ENCODE measurements at places on chromosomes 7 and 10. TPM values are rescaled to one million over a fixed set of nuclear protein-coding genes. Genes with fewer than 3 reads are reported as not detected.

PAPOLB gene
- not detected for total RNA-seq

DNA sequence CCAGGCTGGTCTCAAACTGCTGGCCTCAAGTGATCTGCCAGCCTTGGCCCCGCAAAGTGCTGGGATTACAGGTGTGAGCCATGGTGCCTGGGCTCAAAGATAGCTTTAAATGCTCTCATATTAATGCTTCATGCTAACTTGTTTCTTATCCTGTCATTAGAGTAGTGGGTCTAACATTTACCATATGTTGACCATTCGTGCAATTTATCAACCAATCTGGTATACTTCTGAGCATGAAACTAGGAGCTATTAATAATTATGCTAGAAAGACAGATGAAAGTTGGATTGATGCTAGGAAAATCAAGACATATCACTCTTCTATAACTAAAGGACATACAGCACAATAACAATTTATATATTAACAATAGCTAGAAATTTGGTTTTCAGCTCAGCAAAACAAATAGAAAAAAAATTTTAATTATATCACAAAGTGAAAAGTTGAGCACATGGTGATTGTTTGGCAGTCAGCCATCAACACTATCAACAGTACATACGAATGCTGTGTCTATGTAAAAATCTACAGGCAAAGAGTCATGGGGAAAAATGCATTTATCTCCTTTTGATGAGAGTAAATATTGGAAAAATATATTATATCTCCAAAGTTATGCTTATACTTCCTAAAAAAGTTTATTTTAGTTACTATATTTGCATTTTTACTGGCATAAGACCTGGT, 112.1 kb upstream of the ABCB5 start:
- H3K4me3 ChIP-seq, result no peak overlapping the region
- no peaks in the 10 kb centered on the region for H3K36me3 ChIP-seq
- H3K27me3 ChIP-seq, result no peaks in the 10 kb centered on the region
- H3K4me1 ChIP-seq, result no peaks in the 10 kb centered on the region
- DNase-seq, result no peak
- no peak overlapping the region for H3K27ac ChIP-seq

DNA sequence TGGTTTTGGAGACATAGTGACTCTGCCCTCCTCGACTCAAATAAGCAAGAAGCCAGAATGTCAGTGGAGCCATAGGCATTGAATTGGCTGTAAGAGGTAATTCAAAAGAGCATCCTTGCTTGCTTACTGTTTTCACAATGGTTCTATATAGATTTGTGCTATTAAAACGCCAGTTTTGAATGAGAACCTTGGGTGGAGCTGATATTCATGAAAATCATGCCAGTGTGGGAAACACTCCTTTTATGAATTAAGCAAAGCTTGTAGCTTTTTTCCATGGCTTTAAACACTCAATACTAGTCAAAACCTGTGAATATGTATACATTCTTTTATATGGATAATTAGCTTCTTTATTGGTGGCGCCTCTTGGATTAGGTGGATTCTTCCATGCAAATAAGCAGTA, 252.5 kb downstream of the SLC25A13 start:
- H3K36me3 ChIP-seq, result peaks cover 4% of the 10 kb centered on the region
- no peak overlapping the region for H3K27ac ChIP-seq
- peaks cover 68% of the 10 kb centered on the region for H3K27me3 ChIP-seq
- H3K4me1 ChIP-seq, result peaks cover 2% of the 10 kb centered on the region
- H3K4me3 ChIP-seq, result no peak overlapping the region
- DNase-seq, result no peak

GRCh38 chr10:25902002-25902401, 32.0 kb upstream of the MYO3A start:
- no peaks in the 10 kb centered on the region for H3K36me3 ChIP-seq
- no peaks in the 10 kb centered on the region for H3K4me1 ChIP-seq
- no peak overlapping the region for H3K27ac ChIP-seq
- DNase-seq, result no peak
- H3K27me3 ChIP-seq, result peaks cover 32% of the 10 kb centered on the region
